ENCODE measurements at places on chromosomes 3 and 15.

DNA sequence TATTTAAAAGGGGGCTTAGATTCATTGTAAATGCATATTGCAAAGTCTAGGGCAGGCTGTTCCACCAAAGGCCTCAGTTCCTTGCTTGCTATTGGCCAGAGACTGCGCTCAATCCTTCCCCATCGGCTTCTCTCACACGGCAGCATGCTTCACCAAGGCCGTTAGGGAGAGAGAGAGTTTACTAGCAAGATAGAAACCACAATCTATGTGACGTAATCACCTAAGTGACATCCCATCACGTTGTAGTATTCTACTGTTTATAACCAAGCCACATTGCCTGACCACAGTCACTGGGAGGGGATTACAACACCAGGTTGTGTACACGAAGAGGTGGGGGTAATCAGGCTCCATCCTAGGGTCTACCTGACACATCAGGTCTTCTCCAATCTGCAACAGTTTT is 16.0 kb upstream of the NPAP1 start:
- no peak for DNase-seq

- no peak for DNase-seq
Observed at GRCh38 chr15:33616475-33616874, 305.7 kb downstream of the RYR3 start.

DNA sequence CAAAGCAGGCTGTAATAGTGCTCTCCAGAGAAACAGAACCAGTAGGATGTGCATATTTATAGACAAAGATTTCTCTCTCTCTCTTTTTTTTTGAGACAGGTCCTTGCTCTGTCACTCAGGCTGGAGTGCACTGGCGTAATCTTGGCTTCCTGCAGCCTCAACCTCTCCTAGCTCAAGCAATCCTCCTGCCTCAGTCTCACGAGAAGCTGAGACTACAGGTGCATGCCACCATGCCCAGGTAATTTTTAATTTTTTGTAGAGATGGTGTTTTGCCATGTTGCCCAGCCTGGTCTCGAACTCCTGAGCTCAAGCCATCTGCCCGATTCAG is 67.1 kb upstream of the CHD2 start:
- DNase-seq: no peak

DNA sequence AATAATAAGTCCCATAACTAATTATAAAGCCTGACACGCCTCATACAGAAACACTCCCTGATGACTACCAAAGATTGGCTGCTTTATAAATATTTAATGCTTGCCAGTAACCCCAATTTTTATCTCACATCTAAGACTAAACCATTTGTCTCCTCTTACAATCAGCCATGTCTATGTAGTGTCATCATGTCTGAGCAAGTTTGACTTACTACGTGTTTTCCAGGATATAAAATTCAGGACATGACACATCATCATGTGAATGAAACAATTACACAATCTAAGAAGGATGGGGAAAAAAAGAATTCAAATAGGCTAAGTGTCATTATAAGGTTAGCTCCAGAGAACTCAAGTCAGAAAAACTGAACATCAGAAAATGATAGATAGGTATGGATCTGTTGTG is 208.7 kb downstream of the MECOM start:
- DNase-seq: no peak

DNA sequence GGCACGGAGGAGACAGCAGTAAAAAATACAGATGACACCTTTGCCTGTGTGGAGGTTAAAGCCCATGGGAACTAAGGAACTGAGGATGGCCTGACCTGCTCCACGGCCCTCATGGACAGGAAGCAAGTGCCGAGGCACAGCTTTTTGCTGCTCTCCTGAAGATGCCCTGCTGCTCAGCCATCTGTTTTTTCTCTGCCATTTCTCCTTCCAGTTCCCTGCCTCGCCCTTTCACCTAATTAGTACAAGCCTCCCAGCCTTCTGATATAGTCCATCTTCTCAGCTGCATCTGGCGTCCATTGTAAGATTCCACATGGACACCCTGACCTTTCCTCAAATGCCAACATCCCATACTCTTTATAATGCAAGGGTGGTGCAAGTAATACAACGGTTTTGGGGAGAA is 11.8 kb upstream of the CXCR6 start:
- DNase-seq: no peak

- no peak for DNase-seq
Observed at GRCh38 chr3:90132197-90132596, 1024.8 kb downstream of the EPHA3 start.

DNA sequence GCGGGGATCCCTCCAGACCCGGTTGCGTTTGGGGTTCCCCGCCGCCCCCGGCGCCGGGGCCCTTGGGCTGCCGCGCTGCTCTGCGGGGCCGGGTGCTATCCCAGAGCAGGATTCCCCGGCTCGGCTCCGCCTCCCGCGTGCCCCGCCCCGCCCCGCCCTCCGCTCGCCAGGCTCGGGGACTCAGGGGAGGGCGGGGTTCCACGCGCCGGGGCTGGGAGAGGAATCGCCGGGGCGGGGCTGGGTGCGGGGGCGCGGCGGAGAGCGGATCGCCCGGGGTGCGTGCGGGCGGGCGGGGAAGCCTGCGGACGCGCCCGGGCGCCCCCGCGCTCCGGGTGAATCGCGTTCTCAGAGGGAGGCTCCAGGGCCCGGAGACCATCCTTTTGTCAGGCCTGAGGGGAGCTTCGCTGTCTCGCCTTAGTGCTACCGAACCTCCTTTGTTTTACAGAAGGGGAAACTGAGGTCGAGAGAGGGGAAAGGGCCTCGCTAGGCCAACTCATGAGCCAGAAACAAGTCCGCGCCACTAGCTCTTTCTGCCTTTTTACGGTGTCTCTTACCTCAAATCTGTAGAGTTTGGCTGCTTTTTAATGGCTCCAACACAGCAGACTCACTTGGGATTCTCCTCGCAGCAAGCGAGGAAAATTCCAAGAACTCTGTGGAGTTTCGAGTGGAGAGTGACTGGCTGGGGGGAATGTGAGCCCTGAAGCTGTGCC is at the start of gene TMEM158:
Gene TMEM158 (minus strand): TSS at position 82 of the 710 bp plus-strand sequence. CDS start 260 bp downstream, outside the sequence.
- DNase-seq: no peak

DNA sequence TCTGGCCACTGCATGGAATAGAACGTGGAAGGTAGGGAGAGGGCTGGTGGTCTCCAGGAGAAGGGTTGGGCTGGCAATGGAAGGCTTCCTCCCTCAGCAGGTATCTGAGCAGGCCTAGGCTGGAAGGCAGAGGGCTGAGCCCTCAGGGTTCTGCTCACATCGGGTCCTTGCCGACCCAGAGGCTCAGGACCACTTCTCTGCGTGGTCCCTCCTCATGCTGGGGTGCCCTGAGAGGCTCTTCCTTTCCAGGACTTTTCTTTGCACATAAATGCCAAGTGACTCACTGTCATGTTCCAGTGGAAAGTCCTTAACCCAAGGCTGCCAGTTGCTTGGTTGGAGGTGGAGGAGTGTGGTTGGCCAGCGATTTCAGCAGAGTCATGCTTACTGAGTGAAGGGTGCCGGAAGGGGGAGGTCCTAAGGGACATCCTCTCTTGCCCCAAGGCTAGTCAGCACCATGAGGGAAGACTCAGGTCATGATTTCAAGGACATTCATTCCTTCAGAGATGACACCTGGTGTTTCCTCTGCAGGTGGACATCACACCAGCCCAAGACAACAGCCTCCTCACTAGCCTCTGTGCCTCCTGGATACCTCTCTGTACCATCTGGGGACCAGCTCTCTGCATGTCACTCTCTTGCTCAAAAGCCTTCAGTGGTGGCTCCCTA is 8.2 kb downstream of the SLC6A6 start:
- peak; percentile 82 for DNase-seq

All from AG09319 (cell line).